Fibroblast of pulmonary artery (primary cell): ENCODE measurements at places on chromosomes 11 and 22.

GRCh38 chr22:36223504-36223903, 15.8 kb downstream of the APOL2 start:
- no peak for DNase-seq

DNA sequence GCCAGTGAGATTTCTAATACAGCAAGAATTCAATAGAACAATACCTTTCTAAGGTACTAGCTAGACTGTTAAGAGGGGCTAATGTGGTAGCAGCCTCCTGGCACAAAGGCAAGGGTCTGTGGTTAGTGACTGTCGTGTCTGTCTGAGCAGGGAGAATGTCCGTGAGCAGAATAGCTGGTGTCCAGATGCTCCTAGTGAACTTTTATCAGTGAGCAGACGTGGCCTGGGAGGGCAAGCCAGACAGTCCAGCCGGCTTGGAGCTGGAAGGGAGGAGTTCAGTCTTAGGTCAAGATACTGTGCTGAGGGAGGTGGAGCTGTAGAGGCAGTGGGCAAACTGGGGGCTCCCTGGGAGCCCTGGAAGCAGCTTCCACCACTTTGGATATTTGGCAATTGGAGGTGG, 138.6 kb downstream of the TEAD1 start:
- DNase-seq = no peak

DNA sequence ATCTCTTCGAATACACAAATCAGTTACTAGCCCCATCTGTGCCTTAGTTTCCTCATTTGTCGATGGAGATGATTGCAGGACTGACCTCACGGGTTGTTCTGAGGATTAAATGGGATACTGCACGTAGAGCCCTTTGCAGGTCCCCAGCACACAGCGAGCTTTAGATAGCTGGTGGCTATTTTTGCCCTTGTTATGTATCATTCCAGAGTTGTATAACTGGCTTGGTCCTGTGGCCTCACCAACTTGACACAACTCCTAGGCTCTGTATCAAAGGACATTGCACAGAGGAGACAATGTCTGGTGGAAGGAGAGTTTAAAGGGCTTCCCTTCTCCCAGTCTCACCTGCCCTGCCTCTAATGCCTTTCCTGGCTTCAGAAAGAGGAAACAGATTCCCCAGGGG, 22.8 kb upstream of the DGAT2 start:
- no peak for DNase-seq

GRCh38 chr11:35383953-35384352, 35.4 kb downstream of the SLC1A2 start:
- DNase-seq = no peak

GRCh38 chr11:16958833-16959232, 55.4 kb downstream of the PLEKHA7 start:
- no peak for DNase-seq

GRCh38 chr11:76318744-76319384, 62.1 kb downstream of the THAP12 start:
- DNase-seq = peak; percentile 74
